Endodermal cell (in vitro differentiated cells): ENCODE measurements at places on chromosomes 16 and 17. TPM values are rescaled to one million over a fixed set of nuclear protein-coding genes. Genes with fewer than 3 reads are reported as not detected.

DNA sequence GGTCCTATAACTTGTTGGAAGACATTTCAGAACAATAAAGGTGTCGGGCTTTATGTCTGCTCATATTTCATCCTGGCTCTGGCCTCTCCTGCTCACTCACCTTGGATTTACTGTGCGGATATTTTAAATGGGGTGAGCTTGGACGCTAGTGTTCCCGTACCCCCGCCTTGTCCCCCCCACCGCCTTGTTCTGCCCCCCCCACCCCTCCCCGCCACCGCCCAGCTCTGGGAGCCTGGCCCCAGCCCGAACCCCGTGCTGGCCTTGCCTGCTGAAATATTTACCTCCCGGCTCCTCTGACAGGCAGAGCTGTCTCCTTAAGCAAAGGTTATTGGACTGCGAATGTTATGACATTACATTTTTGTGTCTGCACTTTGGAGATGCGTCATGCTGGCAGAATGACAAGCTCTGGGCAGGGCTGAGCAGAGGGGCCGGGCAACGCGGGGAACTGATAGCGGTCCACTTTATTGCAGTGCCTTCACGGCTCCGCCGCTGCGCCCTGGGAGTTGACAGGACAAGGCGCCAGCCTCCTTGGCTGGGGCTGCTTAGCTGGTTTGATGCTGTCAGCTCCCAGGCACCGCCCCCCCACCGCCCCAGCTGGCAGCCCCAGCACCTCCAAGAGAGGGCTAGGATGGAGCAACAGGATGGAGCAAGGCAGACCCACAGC is 222.5 kb upstream of the GSE1 start:
- no peaks in the 10 kb centered on the region for H3K4me1 ChIP-seq
- H3K27ac ChIP-seq, result no peak overlapping the region
- no peaks in the 10 kb centered on the region for H3K27me3 ChIP-seq
- no peak for DNase-seq

DNA sequence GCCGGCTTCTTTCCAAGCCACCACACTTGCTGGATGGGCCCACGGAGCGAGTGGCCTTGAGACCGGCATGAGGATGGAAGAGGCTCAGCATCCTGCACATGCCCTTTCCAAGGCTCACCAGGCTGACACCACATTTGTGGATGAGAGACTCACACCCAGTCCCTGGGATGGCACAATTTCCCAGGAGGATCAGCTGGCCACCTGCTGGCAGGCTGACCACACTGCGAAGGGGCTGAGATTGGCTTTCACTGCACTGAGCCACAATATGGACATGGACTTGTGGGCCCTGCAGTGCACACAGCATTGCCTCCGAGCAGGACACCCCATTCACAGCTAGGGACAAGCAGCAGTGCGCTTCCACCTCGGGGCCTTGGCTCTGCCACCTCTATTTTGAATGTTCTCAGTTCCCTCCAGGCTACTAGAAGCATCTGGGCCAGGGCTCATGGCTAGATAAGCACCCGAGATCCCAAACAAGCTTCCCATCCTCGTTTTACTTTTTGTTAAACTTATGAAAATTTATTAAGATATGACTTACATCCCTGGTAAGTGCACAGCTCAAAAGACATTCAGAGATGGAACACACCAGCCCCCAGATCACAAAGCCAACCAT is 25.3 kb upstream of the KSR1 start:
- no peaks in the 10 kb centered on the region for H3K4me1 ChIP-seq
- no peaks in the 10 kb centered on the region for H3K27me3 ChIP-seq
- no peak overlapping the region for H3K4me3 ChIP-seq
- no peak overlapping the region for H3K27ac ChIP-seq
- H3K36me3 ChIP-seq, result no peaks in the 10 kb centered on the region

- no peak overlapping the region for H3K4me3 ChIP-seq
- DNase-seq, result no peak
- no peak overlapping the region for H3K27ac ChIP-seq
- no peaks in the 10 kb centered on the region for H3K4me1 ChIP-seq
- H3K36me3 ChIP-seq, result peaks cover 53% of the 10 kb centered on the region
- H3K27me3 ChIP-seq, result no peaks in the 10 kb centered on the region
Measured at GRCh38 chr17:44038604-44039011, 23.8 kb upstream of the TMEM101 start.

- H3K27ac ChIP-seq, result no peak overlapping the region
- H3K4me3 ChIP-seq, result no peak overlapping the region
- H3K27me3 ChIP-seq, result no peaks in the 10 kb centered on the region
- peaks cover 35% of the 10 kb centered on the region for H3K36me3 ChIP-seq
- peak; percentile 85 for DNase-seq
- H3K4me1 ChIP-seq, result no peaks in the 10 kb centered on the region
Measured at GRCh38 chr16:66717112-66717675, 20.7 kb upstream of the CMTM4 start.

DNA sequence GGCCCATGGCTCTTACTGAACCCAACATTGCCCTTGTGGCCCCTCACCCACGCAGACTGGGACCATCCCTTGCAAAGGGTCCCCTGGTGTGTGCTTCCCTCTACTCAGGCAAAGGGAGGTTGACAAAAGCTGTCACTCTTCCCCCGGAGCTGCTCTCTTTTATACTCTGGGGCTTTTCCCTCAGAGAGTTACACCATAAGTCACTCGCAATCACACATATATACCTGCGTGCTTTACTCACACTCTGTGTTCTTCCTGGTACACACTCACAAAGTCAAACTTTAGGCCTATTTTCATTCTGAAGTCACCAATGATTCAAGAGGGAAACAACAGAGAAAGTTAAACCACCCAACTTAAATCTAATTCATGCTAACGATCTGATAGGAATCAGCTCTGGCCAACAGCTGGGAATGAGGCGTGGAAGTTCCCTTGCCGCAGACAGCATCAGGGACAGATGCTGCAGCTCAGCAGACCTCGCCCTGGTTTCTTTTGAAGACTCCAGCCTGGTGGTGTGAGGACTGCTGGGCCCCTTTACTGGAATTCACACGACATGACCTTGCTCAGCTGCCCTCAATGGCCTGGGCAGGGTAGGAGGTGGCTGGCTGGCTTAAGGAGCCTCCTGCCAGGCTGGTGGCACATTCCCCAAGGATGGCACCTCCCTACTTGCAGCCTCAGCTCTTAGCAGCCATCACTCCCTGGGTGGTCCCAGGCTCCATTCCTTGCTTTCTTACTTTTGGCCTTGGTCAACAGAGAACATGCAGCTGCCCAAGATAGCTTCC is 27.3 kb downstream of the HIC1 start:
- H3K27me3 ChIP-seq, result no peaks in the 10 kb centered on the region
- peak; percentile 72 for DNase-seq
- H3K27ac ChIP-seq, result no peak overlapping the region
- H3K36me3 ChIP-seq, result peaks cover 62% of the 10 kb centered on the region

DNA sequence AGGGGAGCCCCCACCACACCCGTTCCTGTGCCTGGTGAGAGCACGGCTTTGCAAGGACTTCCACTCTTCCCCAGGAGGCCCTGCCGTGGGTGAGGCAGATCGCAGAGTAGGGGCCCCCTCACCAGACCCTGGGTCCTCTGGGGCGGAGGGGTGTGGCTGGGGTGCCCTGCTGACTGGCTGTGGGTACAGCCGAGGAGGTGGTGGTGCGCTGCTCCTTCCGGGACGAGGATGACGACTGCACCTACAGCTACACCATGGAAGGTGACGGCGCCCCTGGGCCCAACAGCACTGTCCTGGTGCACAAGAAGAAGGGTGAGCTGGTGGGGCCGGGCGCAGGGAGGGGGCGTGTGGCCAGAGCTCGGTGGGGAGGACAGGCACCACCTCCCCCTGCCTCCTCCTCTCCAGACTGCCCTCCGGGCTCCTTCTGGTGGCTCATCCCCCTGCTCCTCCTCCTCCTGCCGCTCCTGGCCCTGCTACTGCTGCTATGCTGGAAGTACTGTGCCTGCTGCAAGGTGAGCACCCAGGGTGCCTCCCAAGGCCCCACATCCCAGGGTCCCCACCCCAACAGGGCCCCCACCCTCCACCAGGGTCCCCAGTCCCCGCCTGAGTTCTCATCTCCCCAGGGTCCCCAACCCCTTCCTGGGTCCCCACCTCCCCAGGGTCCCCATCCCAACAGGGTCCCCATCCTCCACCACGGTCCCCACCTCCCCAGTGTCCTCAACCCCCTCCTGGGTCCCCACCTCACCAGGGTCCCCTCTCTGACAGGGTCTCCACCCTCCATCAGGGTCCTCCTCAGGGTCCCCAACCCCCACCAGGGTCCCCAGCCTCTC is 16.1 kb downstream of the ITGB4 start:
- no peaks in the 10 kb centered on the region for H3K27me3 ChIP-seq
- H3K36me3 ChIP-seq, result no peaks in the 10 kb centered on the region
- H3K4me1 ChIP-seq, result no peaks in the 10 kb centered on the region
- no peak overlapping the region for H3K27ac ChIP-seq
- H3K4me3 ChIP-seq, result no peak overlapping the region

Gene TNP2
- not detected in 3 replicates for total RNA-seq

Gene EPOP
- 5.0 to 5.7 TPM (median 5.0 TPM) in 3 replicates for total RNA-seq

GRCh38 chr17:80080081-80080480 is 21.3 kb upstream of the GAA start:
- H3K27me3 ChIP-seq, result no peaks in the 10 kb centered on the region
- DNase-seq, result no peak
- no peak overlapping the region for H3K4me3 ChIP-seq
- no peaks in the 10 kb centered on the region for H3K4me1 ChIP-seq

- no peaks in the 10 kb centered on the region for H3K27me3 ChIP-seq
- H3K4me1 ChIP-seq, result no peaks in the 10 kb centered on the region
- H3K4me3 ChIP-seq, result no peak overlapping the region
- no peaks in the 10 kb centered on the region for H3K36me3 ChIP-seq
Measured at GRCh38 chr16:71373073-71373472, 14.6 kb downstream of the CALB2 start.

GRCh38 chr16:62276637-62277036 is 240.4 kb upstream of the CDH8 start:
- H3K27me3 ChIP-seq, result no peaks in the 10 kb centered on the region
- no peak for DNase-seq
- H3K27ac ChIP-seq, result no peak overlapping the region
- peaks cover 3% of the 10 kb centered on the region for H3K4me1 ChIP-seq
- no peaks in the 10 kb centered on the region for H3K36me3 ChIP-seq

Gene ARHGDIA
- total RNA-seq, result 140 to 262 TPM (median 240 TPM) in 3 replicates

- DNase-seq, result no peak
- H3K4me3 ChIP-seq, result no peak overlapping the region
- H3K27me3 ChIP-seq, result no peaks in the 10 kb centered on the region
- H3K27ac ChIP-seq, result no peak overlapping the region
- no peaks in the 10 kb centered on the region for H3K4me1 ChIP-seq
Measured at GRCh38 chr16:64950731-64951130, 171.1 kb downstream of the CDH11 start.

DNA sequence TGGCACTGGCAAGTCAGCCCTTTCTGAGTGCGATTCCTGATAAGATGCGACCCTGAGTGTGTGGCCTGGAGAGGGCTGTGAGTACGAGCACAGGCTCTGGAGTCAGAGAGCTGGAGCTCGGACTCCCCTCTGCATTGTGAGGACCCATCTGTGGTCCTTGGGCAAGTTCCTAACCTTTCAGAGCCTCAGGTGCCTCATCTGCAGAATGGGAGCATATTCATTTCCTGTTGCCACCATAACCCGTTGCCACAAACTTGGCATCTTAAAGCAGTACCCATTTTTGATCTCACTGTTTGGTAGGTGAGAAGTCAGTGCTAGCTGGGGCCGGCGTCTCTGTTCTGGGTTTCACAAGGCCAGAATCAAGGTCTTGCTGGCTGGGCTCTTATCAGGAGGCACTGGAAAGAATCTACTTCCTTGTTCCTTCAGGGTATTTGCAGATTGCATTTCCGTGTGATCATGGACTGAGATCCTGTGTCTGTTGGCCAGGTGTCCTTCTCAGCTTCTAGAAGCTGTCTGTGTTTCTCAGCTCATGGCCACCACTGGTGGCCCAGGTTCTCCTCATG is 20.2 kb downstream of the KNOP1 start:
- DNase-seq, result no peak
- peaks cover 60% of the 10 kb centered on the region for H3K36me3 ChIP-seq
- H3K27ac ChIP-seq, result no peak overlapping the region
- no peaks in the 10 kb centered on the region for H3K4me1 ChIP-seq

Gene ASGR1
- total RNA-seq, result 6.8 and 8.3 TPM in 2 replicates

- no peaks in the 10 kb centered on the region for H3K36me3 ChIP-seq
- H3K4me3 ChIP-seq, result no peak overlapping the region
- no peak for DNase-seq
- no peaks in the 10 kb centered on the region for H3K4me1 ChIP-seq
- no peaks in the 10 kb centered on the region for H3K27me3 ChIP-seq
Measured at GRCh38 chr16:69223882-69224281, 36.9 kb downstream of the SNTB2 start.

GRCh38 chr17:61338000-61338798 is 61.4 kb upstream of the TBX2 start:
- DNase-seq, result no peak
- no peaks in the 10 kb centered on the region for H3K27me3 ChIP-seq
- no peak overlapping the region for H3K27ac ChIP-seq
- H3K4me1 ChIP-seq, result peaks cover 3% of the 10 kb centered on the region

Gene WFIKKN2
- 0.35 and 0.45 TPM in 2 replicates for total RNA-seq

- H3K27ac ChIP-seq, result peak overlapping the region; percentile 81
- no peak overlapping the region for H3K4me3 ChIP-seq
- DNase-seq, result no peak
- no peaks in the 10 kb centered on the region for H3K27me3 ChIP-seq
- H3K36me3 ChIP-seq, result peaks cover 72% of the 10 kb centered on the region
- no peaks in the 10 kb centered on the region for H3K4me1 ChIP-seq
Measured at GRCh38 chr16:89517128-89517527, 8.9 kb downstream of the SPG7 start.

DNA sequence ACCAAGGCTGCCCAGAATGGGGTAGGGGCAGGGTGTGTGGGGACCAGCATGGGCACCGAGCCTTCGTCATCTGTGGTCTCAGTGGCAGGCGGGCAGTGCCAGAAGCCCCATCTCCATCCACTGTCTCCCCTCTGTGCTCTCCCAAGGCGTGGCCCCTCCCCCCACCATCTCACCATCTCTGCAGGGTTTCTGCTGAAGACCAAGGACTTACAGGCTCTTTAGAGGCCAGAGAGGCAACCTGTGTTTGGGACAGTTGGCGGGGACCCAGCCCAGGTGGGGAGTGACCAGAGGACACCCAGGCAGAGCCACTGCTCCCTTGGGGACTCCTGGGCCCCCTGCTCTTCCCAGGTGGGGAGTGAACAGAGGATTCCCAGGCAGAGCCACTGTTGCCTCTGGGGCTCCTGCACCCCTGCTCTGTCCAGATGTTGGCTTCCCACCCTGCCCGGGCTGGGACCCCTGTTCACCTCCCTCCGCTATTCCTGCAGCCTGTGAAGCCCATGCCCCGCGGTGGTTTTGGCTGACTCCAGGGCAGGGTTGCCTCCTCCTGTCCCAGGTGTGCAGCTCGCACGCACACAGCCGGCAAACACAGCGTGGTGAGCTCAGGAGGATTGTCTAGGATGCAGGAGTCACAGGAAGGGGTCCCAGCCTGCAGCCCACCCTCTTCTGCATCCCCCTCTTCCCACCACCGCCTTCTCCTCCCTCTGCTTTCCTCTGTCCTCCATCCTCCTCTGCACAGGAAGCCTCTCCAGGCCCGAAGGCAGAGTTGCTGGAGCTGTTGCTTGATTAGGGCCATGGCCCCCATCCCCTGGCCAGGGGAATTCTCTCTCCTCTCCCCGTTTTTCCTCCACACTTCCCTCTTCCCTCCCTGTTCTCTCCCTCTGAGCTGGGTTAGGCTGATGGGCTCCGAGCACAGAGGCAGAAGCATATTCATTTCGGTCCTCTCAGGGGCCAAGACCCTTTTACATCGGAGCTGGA is 45.0 kb downstream of the SLC7A5 start:
- no peak for DNase-seq
- H3K36me3 ChIP-seq, result peaks cover 3% of the 10 kb centered on the region
- H3K4me1 ChIP-seq, result peaks cover 28% of the 10 kb centered on the region
- H3K27ac ChIP-seq, result no peak overlapping the region
- no peaks in the 10 kb centered on the region for H3K27me3 ChIP-seq
- H3K4me3 ChIP-seq, result no peak overlapping the region

GRCh38 chr17:81135505-81136278 is 29.6 kb upstream of the PVALEF start:
- H3K27me3 ChIP-seq, result no peaks in the 10 kb centered on the region
- H3K36me3 ChIP-seq, result no peaks in the 10 kb centered on the region
- no peak overlapping the region for H3K27ac ChIP-seq
- H3K4me1 ChIP-seq, result no peaks in the 10 kb centered on the region
- H3K4me3 ChIP-seq, result no peak overlapping the region
